ENCODE measurements at places on chromosomes 6 and 20. TPM values are rescaled to one million over a fixed set of nuclear protein-coding genes. Genes with fewer than 3 reads are reported as not detected.

DNA sequence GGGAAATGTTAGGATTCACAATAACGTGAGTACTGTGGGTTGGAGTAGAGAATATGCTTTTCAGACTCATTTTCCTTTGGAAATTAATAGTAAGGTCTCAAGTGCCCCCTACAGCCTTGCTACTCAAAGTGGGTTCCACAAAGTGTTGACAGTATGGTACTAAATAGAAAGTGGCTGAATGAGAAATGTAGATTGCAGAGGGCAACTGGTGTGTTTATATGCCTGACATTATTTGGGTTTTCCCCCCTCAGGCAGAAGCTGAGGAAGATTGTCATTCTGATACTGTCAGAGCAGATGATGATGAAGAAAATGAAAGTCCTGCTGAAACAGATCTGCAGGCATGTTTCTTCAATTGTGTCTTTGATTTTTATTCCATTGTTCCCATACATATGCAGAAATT is 5.6 kb downstream of the FBXO9 start:
- DNase-seq: no peak

DNA sequence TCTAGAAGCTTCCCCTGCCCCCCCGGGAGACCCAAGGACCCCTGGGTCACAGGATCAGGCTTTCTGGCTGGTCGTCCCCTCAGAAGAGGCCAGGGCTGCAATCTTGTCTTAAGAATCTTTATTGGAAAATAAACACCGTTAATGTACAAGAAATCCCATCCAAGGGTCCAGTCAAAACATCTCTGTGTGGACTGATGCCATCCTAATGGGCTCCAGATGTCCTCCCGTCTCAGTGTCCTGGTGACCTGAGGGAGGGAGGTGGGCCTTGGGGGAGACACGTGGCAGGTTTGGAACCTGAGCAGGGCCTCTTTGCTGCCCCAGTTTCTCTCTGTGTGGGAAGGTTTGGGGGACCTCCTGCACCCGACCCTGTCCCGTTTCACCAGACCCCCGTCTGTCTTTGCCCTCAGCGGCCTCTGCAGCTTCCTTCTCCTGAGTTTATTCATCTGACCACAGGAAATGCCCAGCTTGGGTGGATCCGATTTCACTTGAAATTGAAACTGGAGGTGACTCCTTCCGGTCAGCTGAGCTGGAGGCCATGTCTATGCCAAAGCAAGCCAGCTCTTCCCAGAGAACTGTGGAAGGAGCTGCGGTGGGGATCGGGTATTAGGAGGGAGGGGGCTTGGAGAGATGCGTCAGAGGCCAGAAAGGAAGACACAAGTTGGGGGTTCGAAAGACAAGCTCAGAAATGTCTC is 75.1 kb downstream of the SLC2A10 start:
- DNase-seq: no peak

DNA sequence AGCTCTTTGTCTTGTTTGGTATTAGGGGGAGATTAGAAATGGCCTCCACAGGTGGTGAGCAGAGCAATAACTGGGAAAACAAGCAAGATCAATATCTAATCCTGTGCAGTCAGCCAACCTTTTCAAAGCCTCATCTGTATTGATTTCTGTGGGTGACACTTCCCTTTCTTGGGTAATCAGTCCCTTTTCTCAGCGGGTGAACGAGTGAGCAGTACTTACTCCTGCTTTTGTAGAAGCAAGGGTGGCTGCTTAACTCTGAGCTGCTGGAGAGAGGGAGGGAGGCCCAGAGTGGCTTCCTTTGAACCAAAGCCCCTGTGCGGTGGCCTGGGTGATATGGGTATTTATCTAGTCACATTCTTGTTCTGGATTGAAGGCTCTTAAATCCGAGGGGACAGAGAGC is 254.8 kb upstream of the CHD6 start:
- no peak for DNase-seq

- peak; percentile 71 for DNase-seq
These were observed 27.5 kb upstream of the BCLAF1 start for GRCh38 chr6:136317021-136317694.

GRCh38 chr6:77492530-77492929 is 29.2 kb upstream of the HTR1B start:
- DNase-seq: no peak

Gene SOX12
- 41.3 TPM for polyA plus RNA-seq

Gene INSM1
- polyA plus RNA-seq: not detected

Gene ISM1
- polyA plus RNA-seq: 3.3 TPM

Gene KPNA5
- 19.0 TPM for polyA plus RNA-seq

All from renal pelvis (tissue), 12 donors.